Stimulated activated CD4-positive, alpha-beta T cell treated with anti-CD3 and anti-CD28 coated beads, Interleukin-2, amount 100 ng/mL, for 48 hours (primary cell): ENCODE measurements at places on chromosomes 13 and 19.

DNA sequence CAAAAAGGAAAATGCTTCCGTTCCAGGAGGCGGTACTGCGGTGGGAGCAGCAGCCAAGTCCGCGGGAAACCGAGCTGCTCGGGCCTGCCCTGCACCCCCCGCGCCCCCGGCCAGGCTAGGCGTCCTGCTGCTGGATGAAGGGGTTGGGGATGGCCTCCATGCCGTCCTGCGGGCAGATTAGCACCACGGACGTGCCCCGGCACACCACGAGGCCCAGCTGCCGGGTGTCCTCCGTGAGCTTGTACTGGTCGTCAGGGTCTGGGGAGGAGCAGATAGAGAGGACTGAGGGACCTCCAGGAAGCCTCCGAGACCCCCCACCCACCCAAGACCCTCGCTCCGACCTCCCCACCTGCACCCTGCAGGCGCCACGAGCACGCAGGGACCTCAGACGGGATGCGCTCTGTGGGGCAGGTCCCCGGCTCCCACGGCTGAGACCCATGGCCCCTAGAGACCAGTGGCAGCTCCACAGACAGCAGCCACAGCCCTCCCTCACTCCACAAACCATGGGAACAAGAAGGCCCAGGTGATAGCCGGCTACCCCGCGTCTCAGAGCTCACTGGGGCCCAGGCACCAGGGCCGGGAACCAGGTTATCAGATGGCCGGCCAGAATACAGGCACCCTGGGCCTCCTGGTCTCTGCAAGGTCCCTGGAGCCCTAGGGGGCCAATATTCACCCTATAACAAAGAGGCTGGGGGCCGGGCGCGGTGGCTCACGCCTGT lies 6.7 kb downstream of the LSM7 start:
- DNase-seq = no peak

- no peak for DNase-seq
These were observed 6.8 kb downstream of the FUT6 start for GRCh38 chr19:5832527-5833216.

DNA sequence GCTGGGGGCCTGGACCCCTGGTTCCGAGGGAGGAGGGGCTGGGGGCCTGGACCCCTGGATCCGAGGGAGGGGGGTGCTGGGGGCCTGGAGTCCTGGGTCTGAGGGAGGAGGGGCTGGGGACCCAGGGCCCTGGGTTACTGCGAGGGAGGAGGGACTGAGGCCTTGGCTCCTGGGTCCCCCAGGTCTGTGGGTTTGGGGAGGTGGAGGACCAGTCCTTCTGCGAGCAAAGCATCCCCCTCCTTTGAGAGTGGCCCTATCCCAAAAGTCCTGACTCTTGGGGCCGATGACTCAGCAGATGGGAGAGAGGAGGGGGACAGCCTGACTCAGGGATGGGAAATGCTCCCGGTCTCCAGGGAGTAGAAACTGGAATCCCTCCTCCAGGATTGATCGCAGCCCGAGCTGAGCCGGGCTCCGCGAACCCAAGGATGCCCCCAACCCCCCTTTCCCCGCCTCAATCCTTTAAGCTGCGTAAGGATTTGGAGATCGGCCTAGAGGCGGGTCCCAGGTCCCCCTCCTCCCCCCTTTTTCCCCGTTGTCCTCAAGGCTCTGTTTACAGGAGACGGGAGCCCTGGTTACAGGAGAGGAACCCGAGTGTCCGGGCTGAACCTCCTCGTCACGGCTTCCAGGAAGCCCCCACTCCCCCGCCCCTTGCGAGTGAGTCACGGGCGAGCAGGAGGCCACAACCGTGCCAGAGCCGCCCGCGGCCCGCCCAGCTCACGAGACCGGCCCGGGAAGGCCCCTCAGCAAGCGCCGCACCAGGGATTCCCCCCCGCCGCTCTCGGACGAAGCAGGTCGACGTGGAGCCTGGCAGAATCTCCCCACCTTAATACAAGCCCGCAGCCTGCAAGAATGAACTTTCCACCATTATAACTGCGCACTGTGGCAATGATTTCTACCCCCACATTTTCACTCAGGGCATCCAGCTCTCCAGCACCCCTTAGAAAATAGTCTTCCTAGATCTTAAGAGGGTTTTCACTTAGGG lies 3.0 kb upstream of the ZFP36 start:
- peak; percentile 91 for DNase-seq

- DNase-seq = no peak
These were observed 15.2 kb upstream of the URI1 start for GRCh38 chr19:29926801-29927200.

- no peak for DNase-seq
These were observed 16.9 kb downstream of the CERS1 start for GRCh38 chr19:18878858-18879578.

DNA sequence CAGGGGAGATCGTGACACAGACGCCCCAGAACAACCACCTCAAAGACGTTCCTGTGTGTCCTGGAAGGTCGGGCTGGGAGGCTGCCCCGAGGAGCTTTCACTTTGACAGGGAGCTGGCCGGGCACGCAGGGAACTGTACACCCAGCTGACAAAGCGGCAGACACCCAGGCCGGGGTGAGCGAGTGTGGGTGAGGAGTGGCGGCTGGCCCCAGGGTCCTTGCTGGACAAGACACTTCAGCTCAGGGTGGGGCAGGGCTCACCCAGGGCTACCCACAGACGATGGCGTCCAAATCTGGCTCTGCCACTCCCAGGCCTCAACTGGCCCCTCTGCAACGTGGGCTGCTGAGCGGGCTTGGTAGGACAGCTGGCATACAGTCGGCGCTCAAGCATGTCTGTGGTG lies 2.0 kb downstream of the FGF22 start:
- DNase-seq = no peak

- DNase-seq = no peak
These were observed 145.8 kb downstream of the TM9SF2 start for GRCh38 chr13:99646866-99647595.

GRCh38 chr19:292951-293350 lies 1.7 kb upstream of the PLPP2 start:
- DNase-seq = no peak

DNA sequence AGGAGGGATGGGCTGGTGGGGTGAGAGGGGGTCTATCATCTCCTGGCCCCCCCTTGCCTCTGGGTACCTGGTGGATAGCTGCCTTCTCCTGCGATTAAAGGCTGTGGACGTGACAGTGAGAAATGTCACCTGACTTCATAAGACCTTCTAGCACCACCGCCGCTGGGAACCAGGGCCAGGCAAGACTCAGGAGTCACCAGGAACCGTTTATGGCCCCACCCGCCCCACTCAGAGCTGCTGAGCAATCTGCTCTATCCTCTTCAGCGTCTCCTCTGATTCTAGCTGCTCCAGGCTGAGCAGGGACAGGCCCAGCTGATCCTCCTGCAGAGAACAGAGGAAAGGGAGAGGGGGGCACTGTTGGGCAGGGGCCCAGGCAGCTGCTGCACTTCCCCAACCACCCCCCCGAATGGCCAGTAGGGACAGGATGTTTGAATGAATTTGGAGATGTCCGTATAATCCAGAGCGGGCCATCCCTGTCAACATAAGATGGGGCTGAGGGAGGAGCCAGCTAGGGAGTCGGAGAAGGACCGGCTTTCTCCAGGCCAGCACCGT lies 10.9 kb downstream of the KLC3 start:
- no peak for DNase-seq

GRCh38 chr19:43784241-43784980 lies 3.6 kb upstream of the KCNN4 start:
- peak; percentile 56 for DNase-seq

DNA sequence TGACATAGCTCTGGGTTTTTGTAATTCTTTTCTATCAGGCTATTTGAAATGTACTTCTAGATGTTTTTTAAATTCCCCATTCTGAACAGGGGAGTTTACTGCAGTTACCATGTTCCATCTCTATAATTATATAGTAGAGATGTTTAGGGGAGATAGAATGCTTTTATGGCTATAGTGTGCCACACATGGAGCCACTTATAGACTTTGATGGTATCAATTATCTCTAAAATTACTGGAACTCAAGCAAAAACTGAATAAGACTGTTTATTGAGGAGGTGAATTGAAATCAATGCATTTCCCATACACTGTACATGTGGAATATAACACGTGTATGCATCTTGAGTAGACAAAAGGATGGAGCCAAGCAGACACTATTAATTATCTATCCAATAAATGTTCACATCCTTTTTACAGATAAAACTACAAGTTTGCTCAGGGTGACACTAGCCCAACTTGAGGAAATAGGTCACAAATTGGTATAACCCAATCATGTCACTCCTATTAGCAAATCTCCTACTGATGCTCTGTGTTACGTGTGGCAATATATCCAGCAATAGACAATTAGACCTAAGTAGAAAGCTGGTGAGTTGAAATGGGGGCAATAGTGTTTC lies 1882.6 kb downstream of the PCDH9 start:
- no peak for DNase-seq

GRCh38 chr13:40819797-40820315 lies 30.4 kb downstream of the SLC25A15 start:
- no peak for DNase-seq

DNA sequence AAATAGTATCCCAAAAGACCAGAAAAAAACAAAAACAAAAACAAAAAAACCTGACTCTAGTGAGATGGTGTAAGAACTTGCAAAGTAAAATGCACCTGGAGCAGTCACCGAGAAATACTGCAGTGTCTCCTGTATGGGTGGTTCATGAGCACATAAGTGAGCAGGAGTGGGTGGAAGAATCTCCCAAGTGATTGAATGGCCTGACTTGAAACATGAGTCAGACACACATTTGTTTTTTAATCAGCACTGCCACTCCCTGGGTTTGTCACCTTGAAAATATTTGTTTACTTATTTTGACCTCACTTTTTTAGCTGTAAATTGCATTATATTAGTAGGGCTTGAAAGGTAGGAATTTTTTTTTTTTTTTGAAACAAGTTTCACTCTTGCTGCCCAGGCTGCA lies 2.0 kb downstream of the ZNF431 start:
- DNase-seq = no peak

DNA sequence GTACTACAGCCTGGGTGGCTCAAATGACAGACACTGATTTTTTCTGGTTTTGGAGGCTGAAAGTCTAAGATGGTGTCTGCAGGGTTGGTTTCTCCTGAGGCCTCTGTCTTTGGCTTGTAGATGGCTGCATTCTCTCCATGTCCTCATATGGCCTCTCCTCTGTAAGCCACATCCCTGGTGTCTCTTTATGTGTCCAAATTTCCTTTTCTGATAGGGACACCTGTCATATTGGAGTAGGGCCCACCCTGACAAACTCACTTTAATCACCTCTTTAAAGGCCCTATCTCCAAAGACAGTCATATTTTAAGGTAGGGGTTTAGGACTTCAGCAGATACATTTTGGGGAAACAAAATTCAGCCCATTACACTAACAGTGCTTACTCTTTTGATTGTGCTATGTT lies 32.0 kb upstream of the WASF3 start:
- no peak for DNase-seq

GRCh38 chr19:5690955-5691821 lies 1.1 kb downstream of the RPL36 start:
- DNase-seq = peak; percentile 55

- no peak for DNase-seq
These were observed 227.7 kb downstream of the B3GLCT start for GRCh38 chr13:31427151-31428100.

DNA sequence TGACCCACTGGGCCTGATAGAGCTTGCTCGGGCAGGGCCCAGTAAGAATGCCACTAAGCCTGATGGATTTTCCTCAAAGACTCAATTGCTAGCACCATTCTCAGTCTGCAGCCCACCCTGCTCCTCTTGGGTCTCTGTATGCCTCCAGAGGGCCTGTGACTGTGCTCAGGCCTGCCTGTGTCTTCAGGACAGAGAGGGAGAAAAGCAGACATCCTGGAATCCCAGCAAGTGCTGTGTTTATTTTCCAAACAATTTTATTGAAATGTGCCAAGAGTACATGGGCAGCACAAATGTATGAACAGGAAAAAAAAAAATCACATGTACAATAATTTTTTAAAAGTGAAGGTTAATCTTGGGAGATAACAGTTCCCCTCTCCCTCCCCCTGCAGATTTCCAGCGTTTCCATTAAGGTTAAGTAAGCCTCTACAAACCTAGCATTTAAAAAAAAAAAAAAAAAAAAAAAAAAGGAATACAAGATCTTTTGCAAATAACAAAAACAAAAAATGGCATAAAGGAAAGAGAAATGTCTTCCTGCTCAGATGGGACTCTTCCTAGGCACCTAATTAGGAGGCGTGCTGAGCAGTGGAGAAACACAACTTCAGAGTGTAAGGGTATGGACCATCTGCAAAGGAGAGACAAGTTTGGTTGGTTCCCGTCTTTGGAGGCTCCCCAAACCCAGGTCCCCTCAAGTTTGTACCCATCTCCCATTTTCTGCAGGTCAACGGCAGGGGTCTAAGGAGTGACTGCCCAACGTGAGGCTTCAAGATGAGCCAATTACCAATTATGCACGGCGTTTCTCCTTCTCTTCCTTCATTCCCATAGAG lies 4.8 kb upstream of the ECH1 start:
- no peak for DNase-seq

DNA sequence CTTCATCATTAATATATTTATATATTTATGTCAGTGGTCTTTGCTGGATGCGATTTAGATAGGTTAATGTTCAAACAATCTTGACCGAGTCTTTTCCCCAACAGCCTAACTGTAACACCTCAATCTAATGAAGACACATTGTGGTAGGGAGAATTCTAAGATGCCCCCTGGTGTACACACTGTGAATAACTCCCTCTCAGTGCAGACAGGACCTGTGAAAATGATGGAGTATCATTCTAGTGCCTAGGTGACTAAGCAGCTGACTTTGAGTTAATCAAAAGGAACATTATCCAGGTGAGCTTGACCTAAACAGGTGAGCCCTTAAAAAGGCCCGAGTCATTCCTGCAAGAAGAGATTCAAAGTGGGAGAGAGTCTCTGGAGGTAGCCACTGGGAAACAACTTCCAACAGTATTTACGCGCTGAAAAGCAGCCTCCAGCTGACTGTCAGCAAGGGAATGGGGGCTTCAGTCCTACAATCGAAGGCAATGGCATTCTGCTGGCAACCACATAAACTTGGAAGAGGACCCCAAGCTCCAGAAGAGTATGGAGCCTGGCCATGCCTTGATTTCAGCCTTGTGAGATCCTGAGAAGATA lies 28.0 kb upstream of the KBTBD7 start:
- DNase-seq = peak; percentile 51

DNA sequence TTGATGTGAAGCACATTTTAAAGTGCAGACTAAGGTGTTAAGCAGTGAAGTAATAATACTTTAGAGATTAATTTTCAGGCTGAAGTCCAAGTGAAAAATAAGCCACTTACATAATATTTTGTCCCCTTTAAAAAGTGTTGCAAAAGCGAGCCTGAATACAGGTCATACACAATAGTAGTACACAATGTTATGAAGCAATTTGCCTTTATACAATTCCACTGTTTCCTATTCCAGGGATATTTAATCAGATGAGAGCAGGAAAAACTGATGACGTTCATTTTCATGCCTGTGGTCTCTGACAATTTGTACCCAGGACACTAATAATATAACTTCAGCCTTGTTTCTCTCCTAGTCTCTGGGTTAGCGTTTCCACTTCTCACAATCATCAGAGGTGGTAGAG lies 916.7 kb downstream of the PCDH9 start:
- DNase-seq = no peak

GRCh38 chr13:59834801-59835200 lies 328.9 kb downstream of the DIAPH3 start:
- DNase-seq = no peak

- DNase-seq = no peak
These were observed 22.2 kb downstream of the CCDC169 start for GRCh38 chr13:36275190-36276002.

GRCh38 chr19:13077240-13077639 lies 25.4 kb downstream of the LYL1 start:
- no peak for DNase-seq
